ENCODE measurements at places on chromosomes 4 and X.

DNA sequence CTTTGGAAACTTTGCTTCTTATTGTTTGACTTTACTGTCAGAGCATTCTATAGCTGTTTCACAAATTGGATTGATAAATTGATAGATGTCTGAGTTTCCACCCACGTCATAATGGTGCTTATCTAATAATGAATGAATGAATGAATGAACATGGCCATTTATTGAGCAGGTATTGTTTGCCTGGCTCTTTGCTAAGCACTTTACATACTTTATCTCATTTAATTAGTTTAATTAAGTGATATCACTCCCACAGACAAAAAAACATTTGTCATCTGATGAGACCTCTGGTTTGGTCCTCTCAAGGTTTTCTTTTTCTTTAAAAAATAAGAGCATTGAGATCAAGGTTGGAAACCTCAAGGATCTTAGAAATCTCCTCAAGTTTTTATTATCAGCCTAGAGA lies 2.8 kb downstream of the FRAS1 start:
- no peak for DNase-seq

DNA sequence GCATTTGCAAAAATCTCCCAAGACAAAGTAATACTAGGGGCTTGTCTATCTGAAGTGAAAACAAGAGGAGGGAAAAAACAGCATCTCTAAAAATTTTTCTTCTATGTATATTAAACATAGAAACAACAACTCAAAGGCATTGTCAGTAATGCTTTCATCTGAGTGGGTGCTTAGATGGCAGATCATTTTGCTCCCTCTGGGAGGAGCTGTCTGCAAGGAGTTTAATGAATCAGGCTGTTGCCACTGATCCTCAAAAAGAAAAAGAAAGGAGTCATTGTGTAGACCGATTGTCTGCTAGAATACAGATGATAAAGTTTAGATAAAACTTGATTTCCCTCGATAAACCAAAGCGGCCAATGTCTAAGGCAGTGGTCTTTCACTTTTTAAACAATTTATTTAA lies 49.7 kb upstream of the KLHL8 start:
- DNase-seq = no peak

GRCh38 chrX:22800806-22801205 lies 199.0 kb upstream of the DDX53 start:
- no peak for DNase-seq

DNA sequence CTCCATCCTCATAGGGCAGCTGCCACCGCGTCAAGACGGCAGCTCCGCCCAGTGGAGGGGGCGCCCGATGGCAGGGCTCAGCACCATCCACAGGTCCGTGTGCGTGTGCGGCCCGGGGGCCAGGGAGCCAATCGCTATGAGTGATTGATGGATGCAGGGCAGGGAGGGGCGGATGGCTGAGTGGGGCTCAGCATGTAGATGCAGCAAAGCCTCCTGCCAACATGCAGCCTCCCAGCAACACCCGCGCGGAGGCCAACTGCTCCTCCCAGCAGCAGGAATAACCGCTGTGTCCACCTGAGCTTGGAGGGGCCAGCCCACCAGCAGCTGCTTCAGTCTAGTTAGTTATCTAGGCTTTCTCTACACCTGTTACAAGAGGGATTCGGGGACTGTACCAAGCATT lies 77.4 kb downstream of the MTMR1 start:
- DNase-seq = no peak

DNA sequence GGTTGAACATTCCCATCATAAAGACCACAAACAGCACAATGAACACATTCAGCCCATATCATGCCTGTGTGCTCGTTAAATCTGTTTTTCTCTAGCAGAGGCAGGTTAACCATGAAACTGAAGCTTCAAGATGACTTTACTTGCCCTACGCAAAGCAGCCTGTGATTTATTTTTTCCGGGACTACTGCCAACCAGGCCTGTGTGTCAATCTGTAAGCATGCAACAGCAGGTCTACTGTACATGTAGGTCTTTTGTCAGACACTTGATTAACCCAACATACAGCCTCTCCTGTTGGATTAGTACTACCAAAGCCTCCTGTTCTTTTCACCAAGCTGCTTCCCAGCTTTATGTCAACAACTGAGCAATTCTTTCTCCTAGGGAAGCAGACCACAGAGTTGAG lies 85.5 kb upstream of the ACSL1 start:
- DNase-seq = no peak

- no peak for DNase-seq
These were observed 30.2 kb upstream of the CYP4V2 start for GRCh38 chr4:186161138-186161537.

GRCh38 chrX:3129256-3129655 lies 88.0 kb downstream of the ARSF start:
- DNase-seq = no peak

GRCh38 chr4:79044141-79044659 lies 105.0 kb upstream of the PAQR3 start:
- DNase-seq = no peak

GRCh38 chr4:17115583-17115982 lies 217.1 kb upstream of the LDB2 start:
- no peak for DNase-seq

- no peak for DNase-seq
These were observed 9.6 kb upstream of the THOC2 start for GRCh38 chrX:123742440-123742839.

DNA sequence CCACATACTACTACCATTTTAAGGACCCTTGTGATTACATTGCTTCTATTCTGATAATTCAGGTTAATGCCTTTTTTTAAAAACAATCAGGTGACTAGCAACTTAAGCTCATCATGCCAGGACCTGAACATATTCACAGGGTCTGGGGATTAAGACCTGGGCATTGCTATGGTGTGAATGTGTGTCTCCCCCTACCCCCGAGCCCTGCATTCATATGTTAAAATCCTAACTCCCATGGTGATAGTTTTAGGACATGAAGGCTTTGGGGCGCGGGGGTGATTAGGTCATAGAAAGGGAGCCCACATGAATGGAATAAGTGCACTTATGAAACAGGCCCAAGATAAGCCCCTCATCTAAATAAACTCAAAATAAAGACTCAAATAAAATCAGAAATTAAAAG lies 734.4 kb upstream of the PABPC4L start:
- no peak for DNase-seq

- no peak for DNase-seq
These were observed 2.6 kb downstream of the EVC2 start for GRCh38 chr4:5705647-5706320.

DNA sequence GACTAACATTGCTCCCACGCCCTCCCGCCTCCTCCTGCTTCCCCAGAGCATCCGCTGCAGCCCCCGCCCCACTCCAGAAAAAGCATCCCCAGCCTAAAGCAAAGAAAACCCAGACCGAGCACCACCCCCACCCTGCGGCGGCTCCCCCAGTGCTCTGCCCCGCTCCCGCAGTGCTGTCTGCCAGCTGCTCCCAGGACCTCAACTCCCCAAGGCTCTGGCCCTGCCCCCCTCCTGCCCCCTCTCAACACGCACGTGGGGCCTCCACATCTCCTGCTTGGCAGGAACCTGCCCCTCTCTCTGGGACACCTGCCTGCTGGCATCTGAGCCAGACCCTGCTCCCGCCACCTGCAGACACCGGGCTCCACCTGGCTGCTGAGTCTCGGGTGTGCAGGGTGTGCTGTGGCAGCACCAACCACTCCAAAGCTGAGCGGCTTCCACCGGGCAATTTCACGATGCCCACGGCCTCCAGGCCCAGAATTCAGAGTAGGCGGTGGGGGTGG lies 79.4 kb downstream of the FAM53A start:
- DNase-seq = no peak

- no peak for DNase-seq
These were observed 32.4 kb upstream of the REPS2 start for GRCh38 chrX:16914058-16914457.

GRCh38 chr4:16852228-16852627 lies 46.2 kb downstream of the LDB2 start:
- no peak for DNase-seq

- DNase-seq = no peak
These were observed 14.3 kb downstream of the EPHA5 start for GRCh38 chr4:65656008-65656407.

Data from activated CD4-positive, alpha-beta T cell treated with anti-CD3 and anti-CD28 coated beads, Interleukin-2, amount 50 U/mL, for 24 hours (primary cell).